ENCODE measurements at places on chromosomes 1 and 21. TPM values are rescaled to one million over a fixed set of nuclear protein-coding genes. Genes with fewer than 3 reads are reported as not detected.

RPS27 gene
- 1,866 TPM for total RNA-seq

AZIN2 gene
- total RNA-seq: 5.1 TPM

NPHS2 gene
- not detected for total RNA-seq

FYB2 gene
- not detected for total RNA-seq

HSPA6 gene
- 1.1 TPM for total RNA-seq

ZNF669 gene
- 10.4 TPM for total RNA-seq

KCNJ15 gene
- 0.34 TPM for total RNA-seq

FAAH gene
- total RNA-seq: 4.1 TPM

Measured in T-helper 1 cell treated with Interleukin-12 subunit alpha and Interleukin-12 subunit beta and Interleukin-4 antibody, amounts not matched to agents 30 ng/mL and 1 ng/mL, for 36 hours (primary cell).